ENCODE measurements at places on chromosomes 2 and 18.
A peak's percentile ranks its signal among the peaks of the same experiment; 100 is the strongest.

- peak; percentile 72 for DNase-seq
These were observed 47.8 kb downstream of the SMAD2 start for GRCh38 chr18:47882641-47883040.

DNA sequence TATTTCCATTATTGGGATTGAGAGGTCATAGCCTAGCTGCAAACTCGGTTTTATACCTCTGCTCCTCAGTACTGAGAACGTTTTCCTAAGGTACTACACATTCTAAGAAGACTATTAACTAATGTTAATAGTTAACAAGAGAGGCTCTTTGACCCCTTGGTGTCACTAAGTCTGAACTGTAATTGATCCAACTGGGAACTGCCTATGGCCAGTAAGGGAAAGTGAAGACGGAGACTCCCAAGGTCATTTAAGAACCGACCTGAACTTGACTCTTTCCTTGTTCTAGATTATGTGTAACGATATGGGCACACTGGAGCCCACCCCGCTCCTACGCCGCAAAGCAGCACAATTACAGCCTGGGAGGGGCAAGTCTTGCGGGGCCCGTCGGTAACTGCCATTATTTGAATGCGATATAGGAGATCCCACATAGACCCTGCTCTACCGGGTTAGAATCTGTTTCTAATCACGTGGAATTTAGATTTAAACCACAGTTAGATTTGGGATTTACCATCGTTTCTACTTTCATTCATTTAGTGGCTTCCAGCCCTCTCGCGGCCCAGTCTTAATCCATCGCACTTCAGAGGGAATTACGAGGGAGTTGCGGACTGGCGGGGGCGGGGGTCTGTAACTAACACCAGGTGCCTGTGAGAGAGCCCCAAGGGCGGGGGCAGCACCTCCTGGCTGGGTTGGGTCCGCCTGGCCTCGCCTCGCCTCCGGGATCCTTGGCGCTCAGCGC lies 84.1 kb upstream of the EPB41L3 start:
- DNase-seq: no peak

DNA sequence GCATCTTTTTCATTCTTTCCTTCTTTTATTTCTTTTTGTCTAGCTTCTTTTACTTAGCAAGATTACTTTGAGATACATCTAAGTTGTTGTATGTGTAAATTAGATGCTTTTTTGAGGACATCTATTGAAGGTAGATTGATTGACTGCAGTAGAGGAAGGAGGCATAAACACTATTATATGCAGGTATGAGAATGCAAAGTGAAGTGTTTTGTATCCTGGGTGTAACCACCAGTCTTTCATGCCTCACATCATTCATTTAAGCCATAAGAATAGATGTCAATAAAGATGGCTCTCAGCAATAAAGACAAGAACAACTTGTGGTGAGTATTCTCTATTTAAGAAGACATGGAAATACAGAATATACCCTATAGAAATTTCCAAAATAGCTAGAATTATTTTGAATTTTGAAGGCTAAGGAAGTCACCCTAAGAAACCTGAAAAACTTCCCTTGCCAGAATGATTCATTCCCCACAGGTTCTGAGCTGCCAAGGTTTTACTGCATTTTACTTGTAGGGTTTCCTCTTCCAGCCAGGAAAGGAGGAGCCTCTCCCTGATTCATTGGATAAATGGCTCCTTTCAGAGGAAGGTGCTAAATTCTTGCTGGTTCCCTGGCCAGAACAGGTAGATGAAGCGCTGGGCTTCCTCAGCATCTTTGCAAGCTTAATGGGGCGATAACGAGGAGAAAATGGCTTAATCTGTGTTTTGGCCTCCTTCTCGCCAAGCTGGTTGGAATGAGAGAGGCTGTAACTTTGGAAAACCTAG lies 279.8 kb upstream of the SLC14A2 start:
- no peak for DNase-seq

- no peak for DNase-seq
These were observed 20.3 kb upstream of the NPAS2 start for GRCh38 chr2:100799686-100800085.

DNA sequence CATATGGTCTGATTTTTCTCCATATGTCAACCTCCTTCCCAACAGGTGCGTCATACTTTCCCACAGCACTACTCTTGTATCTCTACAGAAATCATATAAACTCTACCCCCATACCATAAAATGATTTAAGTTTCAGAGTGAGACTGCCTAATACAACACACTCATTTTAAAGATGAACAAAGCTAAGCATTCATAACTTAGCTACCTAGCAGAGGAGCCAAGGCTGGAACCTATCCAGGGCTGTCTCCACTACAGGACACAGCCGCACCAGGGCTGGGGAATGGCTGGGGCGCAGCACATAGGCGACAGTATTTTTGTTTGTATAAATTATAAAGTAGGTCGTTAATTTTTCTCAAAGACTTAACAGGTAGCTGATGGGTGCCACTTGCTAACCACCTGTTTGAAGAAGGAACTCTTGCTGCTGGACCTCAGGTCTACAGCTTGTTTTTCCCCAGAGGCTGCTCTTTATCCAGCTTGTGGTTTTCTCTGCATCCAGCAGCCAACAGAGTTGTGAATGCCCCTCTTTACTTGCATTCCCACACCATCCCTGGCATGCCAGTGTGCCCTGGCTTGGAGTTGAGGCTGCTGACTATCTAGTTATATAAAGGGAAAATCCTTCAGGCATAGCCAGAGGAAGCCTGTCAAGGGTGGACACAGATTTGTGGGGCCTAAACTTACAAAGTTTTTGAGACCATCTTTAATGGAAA lies 62.0 kb downstream of the HNRNPLL start:
- no peak for DNase-seq

GRCh38 chr2:66442516-66443185 lies 7.7 kb downstream of the MEIS1 start:
- DNase-seq: no peak

- DNase-seq: no peak
These were observed 128.5 kb upstream of the SH3BP4 start for GRCh38 chr2:234823196-234823876.

DNA sequence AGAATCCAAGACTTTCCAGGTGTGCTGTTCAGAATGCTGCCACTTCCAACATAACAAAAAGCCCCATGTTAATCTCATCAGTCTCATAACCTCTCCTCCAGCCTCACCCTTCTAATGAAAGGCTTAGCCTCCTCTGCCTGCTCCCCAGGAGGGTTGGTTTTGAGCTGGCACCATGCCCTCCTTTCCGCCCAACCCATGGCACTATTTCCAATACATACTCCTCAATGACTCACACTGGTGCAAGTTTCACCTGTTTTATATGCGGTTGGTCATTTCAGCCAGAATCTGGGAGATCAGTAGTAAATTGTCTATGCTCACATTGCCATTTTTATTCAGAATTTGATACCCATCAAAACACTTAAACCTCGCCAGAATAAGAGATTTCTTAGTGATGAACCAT lies 157.6 kb upstream of the NRP2 start:
- DNase-seq: no peak

DNA sequence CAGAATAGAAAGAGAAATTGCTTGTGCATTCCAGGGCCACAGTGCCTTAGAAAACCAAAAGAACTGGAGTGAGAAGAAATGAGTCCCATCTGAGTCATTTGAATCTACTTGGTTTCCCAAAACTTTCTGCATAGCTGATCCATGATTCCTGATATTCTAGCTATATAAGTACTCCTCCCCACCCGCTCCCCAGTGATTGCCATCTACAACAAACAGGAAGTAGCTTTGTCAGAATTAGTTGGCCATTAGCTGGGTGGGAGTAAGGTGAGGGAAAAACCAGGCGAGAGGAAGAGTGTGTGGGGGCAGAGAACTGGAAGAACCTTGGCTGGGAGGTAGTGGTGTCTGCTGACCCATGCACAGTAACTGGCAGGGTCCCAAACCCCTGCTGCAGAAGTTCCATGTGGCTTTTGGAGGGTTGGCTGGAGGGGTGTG lies 122.1 kb downstream of the ACAA2 start:
- peak; percentile 66 for DNase-seq

DNA sequence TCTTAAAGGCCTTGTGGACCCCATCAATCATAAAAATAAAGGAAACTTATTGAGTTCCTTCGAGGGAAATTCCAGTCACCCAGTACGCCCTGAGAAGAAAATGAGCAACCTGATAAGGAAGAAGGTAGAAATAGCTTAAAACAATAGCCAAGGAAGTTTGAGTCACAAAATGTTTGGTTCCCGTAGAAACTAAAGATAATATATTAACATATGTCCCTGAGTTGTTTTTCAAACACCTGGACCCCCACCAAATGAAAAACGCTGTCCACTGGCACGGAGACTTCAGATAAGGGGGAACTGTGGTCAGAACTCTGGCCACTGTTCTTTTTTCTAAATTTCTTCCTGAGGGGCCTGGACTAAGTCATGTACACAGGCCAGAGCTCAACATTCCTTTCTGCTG lies 669.1 kb downstream of the ADCYAP1 start:
- DNase-seq: no peak

GRCh38 chr2:13698847-13699246 lies 933.7 kb upstream of the LRATD1 start:
- no peak for DNase-seq

GRCh38 chr2:232973011-232973735 lies 39.9 kb downstream of the NGEF start:
- DNase-seq: no peak

GRCh38 chr18:38458698-38459097 lies 893.1 kb upstream of the CELF4 start:
- DNase-seq: no peak

DNA sequence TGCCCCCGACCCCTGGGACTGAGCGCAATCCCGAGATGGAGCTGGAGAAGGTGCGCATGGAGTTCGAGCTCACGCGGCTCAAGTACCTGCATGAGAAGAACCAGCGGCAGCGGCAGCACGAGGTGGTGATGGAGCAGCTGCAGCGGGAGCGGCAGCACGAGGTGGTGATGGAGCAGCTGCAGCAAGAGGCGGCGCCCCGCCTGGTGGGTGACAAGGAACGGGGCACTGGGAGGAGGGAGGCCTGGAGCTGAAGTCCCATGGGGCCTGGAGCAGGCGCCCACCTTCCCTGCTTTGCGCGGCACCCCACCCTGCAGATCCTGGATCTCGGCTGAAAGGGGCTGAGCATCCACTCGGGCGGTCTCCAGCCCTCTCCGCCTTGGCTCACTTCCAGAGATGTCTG lies 1.2 kb downstream of the TMEM247 start:
- DNase-seq: no peak

DNA sequence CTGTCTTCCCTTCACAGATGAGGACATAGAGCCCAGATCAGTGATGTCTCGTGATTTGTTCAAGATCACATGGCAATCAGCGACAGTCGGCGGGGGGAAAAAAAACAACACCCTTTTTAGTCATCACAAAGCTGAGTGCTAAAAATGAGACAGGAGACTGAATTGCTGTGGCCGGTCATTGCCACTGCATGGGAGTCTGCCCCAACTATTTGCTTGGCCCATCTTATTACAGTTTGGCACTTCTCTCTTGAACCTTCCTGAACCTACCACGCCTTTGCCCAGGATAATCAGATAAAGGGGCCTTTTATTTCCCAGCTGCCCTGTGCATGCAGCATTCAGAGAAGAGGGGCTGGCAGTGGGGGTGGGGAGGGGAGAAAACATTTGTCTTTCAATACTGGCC lies 42.7 kb downstream of the SETBP1 start:
- DNase-seq: no peak

DNA sequence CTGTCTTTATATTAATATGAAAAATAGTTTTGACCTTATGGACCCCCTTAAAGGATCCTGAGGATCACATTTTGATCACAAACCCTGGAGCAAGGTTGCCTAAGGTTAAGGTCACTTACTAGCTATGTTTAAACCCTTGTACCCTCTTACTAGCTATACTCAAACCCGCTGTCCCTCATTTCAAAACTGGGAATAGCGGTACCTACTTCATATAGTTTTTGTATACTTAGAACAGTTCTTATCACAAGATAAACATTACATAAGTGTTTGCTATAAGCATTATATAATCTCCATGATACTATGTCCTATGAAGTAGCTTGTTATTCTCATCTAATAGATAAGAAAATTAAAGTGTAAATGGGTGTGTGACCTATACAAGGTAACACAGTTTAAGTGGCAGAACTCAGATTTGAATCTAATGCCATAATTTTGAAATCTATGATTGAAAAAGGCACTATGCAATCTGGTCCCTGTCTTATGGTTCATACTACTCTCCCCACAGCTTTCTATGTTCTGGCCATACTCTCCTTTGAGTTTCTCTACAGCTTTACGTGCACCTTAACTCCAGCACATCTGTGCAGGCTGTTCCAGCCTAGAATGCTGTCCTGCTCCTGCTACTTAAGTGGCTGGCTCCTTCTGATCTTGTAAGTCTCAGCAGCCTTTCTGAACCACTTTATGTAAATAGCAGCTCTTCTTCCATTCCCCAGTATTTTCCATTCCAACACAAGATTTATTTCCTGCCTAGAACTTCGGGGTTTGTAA lies 30.4 kb downstream of the HYCC2 start:
- DNase-seq: no peak

DNA sequence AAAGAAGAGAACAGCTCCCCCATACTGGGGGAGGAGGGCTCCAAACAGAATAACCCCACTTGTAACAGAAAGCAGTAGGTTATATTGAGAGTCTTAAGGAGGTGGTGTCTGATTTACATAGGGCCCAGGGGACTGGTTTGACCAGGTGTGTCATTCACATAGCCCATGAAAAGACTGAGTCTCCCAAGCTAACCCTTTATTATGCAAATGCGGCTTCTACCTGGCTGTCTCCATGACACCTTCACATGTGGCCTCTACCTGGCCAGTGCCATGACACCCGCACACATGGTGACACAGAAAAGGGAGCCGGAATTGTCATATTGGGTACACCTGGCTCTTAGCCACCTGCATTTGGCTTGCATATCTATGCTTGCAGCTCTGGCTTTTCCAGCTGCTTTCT lies 1057.2 kb upstream of the PIK3C3 start:
- DNase-seq: no peak

- DNase-seq: peak; percentile 59
These were observed 116.2 kb upstream of the ST6GAL2 start for GRCh38 chr2:107001964-107002696.

- peak; percentile 4 for DNase-seq
These were observed 8.7 kb downstream of the OTOF start for GRCh38 chr2:26469092-26469710.

- no peak for DNase-seq
These were observed 207.6 kb upstream of the CCDC150 start for GRCh38 chr2:196431957-196432356.

All from AG09309 (cell line).